Occipital lobe (tissue), 3 donors: ENCODE measurements at places on chromosomes 1 and 21. TPM values are rescaled to one million over a fixed set of nuclear protein-coding genes. Genes with fewer than 3 reads are reported as not detected.

The MYOG gene
- total RNA-seq: not detected

The TMPRSS15 gene
- not detected for total RNA-seq

The UTS2 gene
- not detected for total RNA-seq

- no peak for DNase-seq
These were observed 251.3 kb downstream of the SDCCAG8 start for GRCh38 chr1:243507001-243507671.

DNA sequence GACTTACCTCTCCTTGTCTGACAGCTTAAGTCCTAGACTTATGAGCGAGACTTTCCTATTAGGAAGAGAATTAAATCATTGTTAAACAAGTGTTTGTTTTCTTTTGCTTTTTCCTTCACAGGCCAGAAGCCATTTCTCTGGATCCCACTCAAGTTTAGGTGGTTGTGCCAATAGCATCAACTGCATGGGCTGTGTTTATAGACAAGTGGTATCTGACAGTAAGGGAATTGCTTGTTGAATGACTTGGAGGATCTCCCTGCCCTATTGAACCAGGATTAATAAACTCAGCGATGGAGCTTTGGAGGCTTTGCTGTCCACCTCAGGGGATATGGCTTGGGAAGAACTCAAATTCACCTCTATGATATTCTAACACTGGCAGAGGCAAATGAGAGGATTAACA is 43.7 kb downstream of the UTP25 start:
- no peak for DNase-seq

- no peak for DNase-seq
These were observed 66.1 kb upstream of the ACTL8 start for GRCh38 chr1:17689011-17689410.
